ENCODE measurements at places on chromosomes 1 and 21. TPM values are rescaled to one million over a fixed set of nuclear protein-coding genes. Genes with fewer than 3 reads are reported as not detected.

Gene CRP
- total RNA-seq = not detected

Gene C1orf116
- 0.12 TPM for total RNA-seq

Gene VAV3
- 2.5 TPM for total RNA-seq

Gene KCNN3
- total RNA-seq = 0.42 TPM

Gene CLDN14
- not detected for total RNA-seq

Gene OPRD1
- not detected for total RNA-seq

Gene OR2AK2
- total RNA-seq = not detected

Gene CACHD1
- 1.6 TPM for total RNA-seq

Gene ZNF697
- total RNA-seq = 0.26 TPM

Gene COL18A1
- total RNA-seq = 4.9 TPM

Gene PDC
- not detected for total RNA-seq

Gene VASH2
- total RNA-seq = 0.62 TPM

Gene TIE1
- 0.42 TPM for total RNA-seq

Gene SLC25A34
- total RNA-seq = 3.0 TPM

Gene KCNA2
- 0.46 TPM for total RNA-seq

Gene FAM72A
- 40.6 TPM for total RNA-seq

Gene WNT4
- total RNA-seq = not detected

Gene FCGR1A
- total RNA-seq = not detected

Gene CR1L
- total RNA-seq = 0.19 TPM

Gene PAQR7
- total RNA-seq = 4.6 TPM

Gene ADAMTS4
- total RNA-seq = 7.7 TPM

Gene UQCRHL
- total RNA-seq = 2.2 TPM

Gene NT5C1A
- total RNA-seq = not detected

Gene PROX1
- total RNA-seq = 0.21 TPM

Gene SLC2A5
- not detected for total RNA-seq

Gene NECTIN4
- not detected for total RNA-seq

Measured in activated T-cell treated with anti-CD3 and anti-CD28 coated beads, Interleukin-2, amount 50 U/mL, for 72 hours (primary cell).